ENCODE measurements at places on chromosomes 16 and 17. TPM values are rescaled to one million over a fixed set of nuclear protein-coding genes. Genes with fewer than 3 reads are reported as not detected.

Gene ZMYND15
- not detected for total RNA-seq

Gene MEAK7
- total RNA-seq: 28.7 TPM

Gene HCRT
- 1.3 TPM for total RNA-seq

Gene P2RX5
- 0.09 TPM for total RNA-seq

Gene HOXB1
- total RNA-seq: 5.9 TPM

Gene CDH1
- total RNA-seq: 1.4 TPM

Gene TNRC6A
- total RNA-seq: 20.2 TPM

Gene ASIC2
- total RNA-seq: not detected

Gene MVD
- 159 TPM for total RNA-seq

Gene CAVIN1
- total RNA-seq: 47.7 TPM

GRCh38 chr17:327296-327695 lies 25.3 kb downstream of the RPH3AL start:
- H3K4me1 ChIP-seq: peaks cover 11% of the 10 kb centered on the region
- H3K27me3 ChIP-seq: no peaks in the 10 kb centered on the region
- no peak overlapping the region for H3K27ac ChIP-seq
- H3K4me3 ChIP-seq: no peak overlapping the region

DNA sequence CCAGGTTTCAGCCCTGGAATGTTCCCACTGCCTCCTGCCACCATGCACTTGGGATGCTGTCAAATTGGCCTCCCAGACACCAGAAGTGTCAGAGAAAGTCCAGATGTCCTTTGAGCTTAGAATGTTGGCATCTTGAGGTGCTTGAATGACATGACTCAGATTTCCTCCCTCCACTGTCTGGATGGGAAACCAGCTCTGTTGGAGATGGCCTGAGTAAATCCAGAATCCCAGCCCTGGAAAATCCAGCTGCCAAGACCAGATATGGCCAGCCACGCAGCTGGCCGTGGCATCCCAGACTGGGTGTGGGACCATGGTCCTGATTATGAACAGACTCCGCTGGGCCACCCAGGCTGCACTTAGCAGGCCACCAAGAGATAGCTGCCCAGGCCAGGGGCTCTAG lies 57.0 kb upstream of the CLEC3A start:
- no peak overlapping the region for H3K4me3 ChIP-seq
- H3K36me3 ChIP-seq: no peaks in the 10 kb centered on the region
- H3K4me1 ChIP-seq: peaks cover 21% of the 10 kb centered on the region
- H3K27ac ChIP-seq: no peak overlapping the region
- DNase-seq: peak; percentile 44

- no peaks in the 10 kb centered on the region for H3K36me3 ChIP-seq
- H3K4me1 ChIP-seq: peaks cover 3% of the 10 kb centered on the region
- no peaks in the 10 kb centered on the region for H3K27me3 ChIP-seq
- no peak overlapping the region for H3K27ac ChIP-seq
Measured at GRCh38 chr17:6463616-6464445, 19.6 kb downstream of the PIMREG start.

GRCh38 chr16:52727849-52728248 lies 180.9 kb upstream of the TOX3 start:
- H3K27ac ChIP-seq: no peak overlapping the region
- no peak overlapping the region for H3K4me3 ChIP-seq
- no peaks in the 10 kb centered on the region for H3K27me3 ChIP-seq
- DNase-seq: no peak
- H3K4me1 ChIP-seq: no peaks in the 10 kb centered on the region

- H3K36me3 ChIP-seq: no peaks in the 10 kb centered on the region
- no peaks in the 10 kb centered on the region for H3K27me3 ChIP-seq
- DNase-seq: no peak
- H3K4me3 ChIP-seq: no peak overlapping the region
- no peak overlapping the region for H3K27ac ChIP-seq
- H3K4me1 ChIP-seq: no peaks in the 10 kb centered on the region
Measured at GRCh38 chr17:2361010-2361760, 23.9 kb downstream of the SGSM2 start.

DNA sequence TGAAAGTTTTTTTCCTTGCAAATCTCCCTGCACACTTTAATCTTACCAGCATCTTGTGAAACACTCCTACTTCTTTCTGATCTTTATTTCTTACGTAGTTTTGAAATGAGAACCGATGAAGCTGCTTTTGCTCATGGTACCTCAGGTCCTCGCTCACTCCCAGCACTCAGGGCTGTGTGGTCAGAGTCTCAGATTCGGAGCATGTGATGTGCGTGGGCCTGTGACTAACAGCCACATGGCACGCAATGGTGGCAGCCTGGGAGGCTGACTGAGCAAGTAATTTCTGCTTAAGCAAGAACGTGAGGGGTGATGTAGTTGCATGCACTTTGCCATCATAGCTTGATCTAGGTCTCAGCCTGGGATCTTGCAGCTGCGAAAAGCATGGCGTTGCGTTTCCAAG lies 624.3 kb downstream of the MAF start:
- DNase-seq: no peak
- no peaks in the 10 kb centered on the region for H3K36me3 ChIP-seq
- no peak overlapping the region for H3K27ac ChIP-seq
- no peak overlapping the region for H3K4me3 ChIP-seq

DNA sequence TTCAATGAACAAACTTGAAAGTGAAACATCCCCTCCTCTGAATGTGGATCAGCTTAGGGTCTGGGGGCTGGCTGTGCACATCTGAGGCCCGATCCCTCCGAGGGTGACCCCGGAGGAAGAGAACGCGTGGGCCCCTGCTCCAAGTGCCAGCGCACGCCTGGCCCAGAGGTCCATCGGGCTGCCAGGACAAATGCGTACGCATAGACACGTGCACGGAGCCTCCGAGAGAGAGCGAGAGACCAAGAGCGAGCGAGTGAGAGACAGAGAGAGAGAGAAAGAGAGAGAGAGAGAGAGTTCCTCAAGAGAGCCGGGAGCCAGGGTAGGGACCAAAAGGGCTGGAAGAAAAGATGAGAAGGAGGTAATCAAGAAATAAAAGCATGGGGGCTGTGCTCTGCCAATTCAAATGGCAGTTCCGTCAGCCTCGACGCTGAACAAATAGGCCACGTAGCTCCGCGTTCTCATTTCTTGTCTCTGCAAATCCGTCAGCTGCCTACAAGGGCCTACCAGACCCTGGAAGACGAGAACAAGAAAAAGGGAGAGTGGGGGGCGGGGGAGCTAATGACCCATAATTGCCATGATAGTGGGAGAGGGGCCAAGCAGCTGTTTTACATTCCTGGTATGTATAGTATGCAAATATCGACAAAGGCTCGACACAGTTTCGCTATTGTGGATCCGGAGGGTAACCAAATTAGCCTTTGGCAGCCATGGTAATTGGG lies 435.3 kb upstream of the ZFHX3 start:
- no peak overlapping the region for H3K4me3 ChIP-seq
- no peak for DNase-seq
- no peaks in the 10 kb centered on the region for H3K36me3 ChIP-seq
- no peaks in the 10 kb centered on the region for H3K4me1 ChIP-seq
- H3K27ac ChIP-seq: no peak overlapping the region

DNA sequence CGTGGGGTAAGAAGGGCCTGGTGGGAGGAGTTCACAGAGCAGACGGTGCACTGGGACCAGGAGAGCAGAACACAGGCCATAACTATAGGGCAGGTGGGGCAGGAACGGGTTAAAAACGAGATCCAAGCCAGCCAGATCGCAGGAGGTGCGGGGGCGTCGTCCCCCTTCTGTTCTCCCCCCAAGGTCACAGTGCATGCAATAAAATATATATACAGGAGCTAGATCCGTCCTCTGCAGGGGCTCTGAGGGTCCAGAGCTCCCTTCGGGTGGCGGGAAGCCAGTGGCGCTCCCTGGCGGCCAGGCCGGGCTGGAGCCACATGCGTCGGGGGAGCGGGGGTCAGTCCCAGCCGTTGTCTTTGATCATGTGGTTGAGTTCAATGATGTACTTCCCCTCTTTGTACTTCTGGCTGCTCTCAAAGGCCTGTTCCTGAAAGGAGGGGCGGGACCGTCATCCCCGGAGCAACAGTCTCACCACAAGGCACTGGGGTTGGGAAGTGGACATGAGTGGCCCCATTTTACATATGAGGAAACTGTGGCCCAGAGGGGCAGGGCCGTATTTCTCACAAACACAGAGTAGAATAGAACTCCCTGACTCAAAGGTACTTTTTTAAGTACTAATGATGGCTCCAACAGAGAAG lies 768 bp upstream of the TBX6 start:
- no peaks in the 10 kb centered on the region for H3K36me3 ChIP-seq
- peak overlapping the region; percentile 21 for H3K4me3 ChIP-seq
- H3K27me3 ChIP-seq: no peaks in the 10 kb centered on the region
- peak; percentile 69 for DNase-seq
- no peak overlapping the region for H3K27ac ChIP-seq

DNA sequence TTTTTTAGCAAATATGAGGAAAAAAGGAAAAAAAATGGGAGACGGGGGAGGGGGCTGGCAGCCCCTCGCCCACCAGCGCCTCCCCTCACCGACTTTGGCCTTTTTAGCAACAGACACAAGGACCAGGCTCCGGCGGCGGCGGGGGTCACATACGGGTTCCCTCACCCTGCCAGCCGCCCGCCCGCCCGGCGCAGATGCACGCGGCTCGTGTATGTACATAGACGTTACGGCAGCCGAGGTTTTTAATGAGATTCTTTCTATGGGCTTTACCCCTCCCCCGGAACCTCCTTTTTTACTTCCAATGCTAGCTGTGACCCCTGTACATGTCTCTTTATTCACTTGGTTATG lies 1.2 kb upstream of the TMEM88 start:
- no peak for DNase-seq
- no peak overlapping the region for H3K4me3 ChIP-seq
- peaks cover 27% of the 10 kb centered on the region for H3K4me1 ChIP-seq
- H3K27me3 ChIP-seq: no peaks in the 10 kb centered on the region
- no peak overlapping the region for H3K27ac ChIP-seq
- H3K36me3 ChIP-seq: peaks cover 30% of the 10 kb centered on the region

- H3K36me3 ChIP-seq: no peaks in the 10 kb centered on the region
- H3K4me1 ChIP-seq: peaks cover 48% of the 10 kb centered on the region
- H3K4me3 ChIP-seq: no peak overlapping the region
- peak; percentile 40 for DNase-seq
- peak overlapping the region; percentile 86 for H3K27ac ChIP-seq
- peaks cover 5% of the 10 kb centered on the region for H3K27me3 ChIP-seq
Measured at GRCh38 chr17:1904273-1905182, 74.7 kb downstream of the RPA1 start.

DNA sequence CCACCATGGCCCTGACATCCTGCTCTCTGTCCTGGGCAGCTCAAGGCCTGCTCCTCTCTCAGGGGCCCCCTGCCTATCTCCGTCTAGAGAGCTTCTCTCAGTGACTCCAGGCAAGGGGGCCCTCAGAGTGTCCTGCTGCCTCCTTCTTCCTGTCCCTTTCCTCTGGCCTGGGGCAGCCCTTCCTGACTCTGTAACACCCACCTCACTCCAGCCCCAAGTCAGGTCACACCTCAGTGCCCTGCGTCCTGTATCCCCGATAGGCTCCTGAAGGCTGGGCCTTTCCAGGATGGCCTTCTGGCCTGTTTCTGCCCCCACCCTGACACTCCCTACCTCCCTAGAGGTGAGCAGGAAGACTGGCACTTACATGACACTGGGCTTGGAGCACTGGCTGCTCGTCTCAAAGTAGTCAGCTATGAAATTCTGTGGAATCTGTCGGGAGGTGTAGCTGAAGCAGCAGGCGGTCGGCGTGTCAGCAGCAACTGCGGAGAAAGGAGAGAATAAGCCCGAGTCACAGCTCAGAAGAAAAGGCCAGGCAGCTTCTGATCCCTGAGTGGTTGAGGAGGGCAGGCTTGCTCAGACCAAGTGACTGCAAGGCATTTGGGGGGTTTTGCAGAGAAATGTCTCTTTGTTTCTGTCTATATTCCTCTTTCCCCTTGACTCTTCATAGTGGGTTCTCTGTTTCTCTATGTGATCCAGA lies 976 bp downstream of the CCL3L1 start:
- no peak overlapping the region for H3K27ac ChIP-seq
- peaks cover 12% of the 10 kb centered on the region for H3K27me3 ChIP-seq
- H3K36me3 ChIP-seq: no peaks in the 10 kb centered on the region
- H3K4me3 ChIP-seq: no peak overlapping the region
- no peaks in the 10 kb centered on the region for H3K4me1 ChIP-seq

GRCh38 chr16:50695017-50696000 lies 1.9 kb downstream of the NOD2 start:
- H3K36me3 ChIP-seq: no peaks in the 10 kb centered on the region
- H3K27ac ChIP-seq: no peak overlapping the region
- no peak for DNase-seq
- peaks cover 40% of the 10 kb centered on the region for H3K27me3 ChIP-seq

GRCh38 chr16:50665128-50665878 lies 15.8 kb downstream of the SNX20 start:
- H3K4me3 ChIP-seq: no peak overlapping the region
- peak; percentile 79 for DNase-seq
- H3K36me3 ChIP-seq: no peaks in the 10 kb centered on the region

DNA sequence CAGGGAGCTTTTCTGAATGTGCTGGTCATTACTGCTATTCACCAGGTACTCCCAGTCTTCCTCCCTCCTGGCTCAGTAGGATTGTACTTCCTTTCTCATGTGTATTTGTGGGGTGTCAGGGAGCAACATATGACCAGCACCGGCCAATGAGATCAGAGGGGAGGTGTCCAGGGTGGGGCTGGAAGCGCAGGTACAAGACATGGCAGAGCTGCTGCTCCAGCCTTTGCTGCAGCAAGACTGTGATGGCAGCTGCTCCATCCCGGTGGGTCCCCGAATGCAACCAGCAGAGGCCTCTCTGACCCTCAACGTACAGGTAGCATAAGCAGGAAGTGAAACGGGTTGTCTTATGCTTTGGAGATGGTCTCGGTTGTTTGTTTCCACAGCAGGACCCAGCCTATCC lies 53.8 kb upstream of the CACNG5 start:
- no peak overlapping the region for H3K4me3 ChIP-seq
- no peaks in the 10 kb centered on the region for H3K27me3 ChIP-seq

DNA sequence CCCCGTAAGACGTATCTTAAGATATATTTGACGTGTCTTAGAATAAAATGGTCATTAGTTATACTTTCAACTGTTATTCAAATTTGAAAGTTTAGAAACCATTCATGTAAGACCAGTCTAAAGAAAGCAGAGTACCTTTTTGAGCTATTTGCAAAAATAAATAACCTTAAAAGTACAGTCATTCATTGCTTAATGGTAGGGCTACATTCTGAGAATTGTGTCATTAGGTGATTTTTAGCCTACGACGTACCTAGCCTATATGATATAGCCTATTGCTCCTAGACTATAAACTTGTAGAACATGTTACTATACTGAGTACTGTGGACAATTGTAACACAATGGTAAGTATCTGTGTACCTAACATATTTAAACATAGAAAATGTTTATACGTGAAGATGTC lies 139.2 kb downstream of the PHKB start:
- peaks cover 26% of the 10 kb centered on the region for H3K36me3 ChIP-seq
- no peaks in the 10 kb centered on the region for H3K27me3 ChIP-seq
- H3K4me1 ChIP-seq: peaks cover 6% of the 10 kb centered on the region
- no peak overlapping the region for H3K27ac ChIP-seq
- no peak overlapping the region for H3K4me3 ChIP-seq

DNA sequence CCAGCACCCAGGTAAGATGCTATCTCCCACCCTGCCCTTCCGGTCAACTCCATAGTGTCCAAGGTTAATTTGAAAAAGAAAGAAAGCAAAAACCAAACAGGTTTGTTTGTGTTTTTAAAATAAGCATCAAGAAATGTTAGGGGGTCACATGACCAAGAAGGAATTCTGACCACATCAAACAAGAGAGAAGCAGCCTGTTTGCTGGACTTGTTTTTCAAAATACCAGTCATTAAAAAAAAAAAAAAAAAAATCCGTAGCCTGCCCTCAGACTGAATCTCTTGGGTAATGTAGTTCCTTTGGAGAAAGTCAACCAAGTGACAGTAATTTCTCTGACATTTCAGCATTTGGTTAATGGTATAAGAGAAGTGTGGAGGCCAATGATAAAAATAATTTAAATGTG lies 38.4 kb downstream of the HNF1B start:
- no peaks in the 10 kb centered on the region for H3K36me3 ChIP-seq
- no peak for DNase-seq

All from cardiac muscle cell (in vitro differentiated cells and primary cell).